AG08395 (cell line): ENCODE measurements at places on chromosomes 1 and 21.

- no peak for DNase-seq
Measured at GRCh38 chr1:64962441-64962840, 3.9 kb downstream of the JAK1 start.

DNA sequence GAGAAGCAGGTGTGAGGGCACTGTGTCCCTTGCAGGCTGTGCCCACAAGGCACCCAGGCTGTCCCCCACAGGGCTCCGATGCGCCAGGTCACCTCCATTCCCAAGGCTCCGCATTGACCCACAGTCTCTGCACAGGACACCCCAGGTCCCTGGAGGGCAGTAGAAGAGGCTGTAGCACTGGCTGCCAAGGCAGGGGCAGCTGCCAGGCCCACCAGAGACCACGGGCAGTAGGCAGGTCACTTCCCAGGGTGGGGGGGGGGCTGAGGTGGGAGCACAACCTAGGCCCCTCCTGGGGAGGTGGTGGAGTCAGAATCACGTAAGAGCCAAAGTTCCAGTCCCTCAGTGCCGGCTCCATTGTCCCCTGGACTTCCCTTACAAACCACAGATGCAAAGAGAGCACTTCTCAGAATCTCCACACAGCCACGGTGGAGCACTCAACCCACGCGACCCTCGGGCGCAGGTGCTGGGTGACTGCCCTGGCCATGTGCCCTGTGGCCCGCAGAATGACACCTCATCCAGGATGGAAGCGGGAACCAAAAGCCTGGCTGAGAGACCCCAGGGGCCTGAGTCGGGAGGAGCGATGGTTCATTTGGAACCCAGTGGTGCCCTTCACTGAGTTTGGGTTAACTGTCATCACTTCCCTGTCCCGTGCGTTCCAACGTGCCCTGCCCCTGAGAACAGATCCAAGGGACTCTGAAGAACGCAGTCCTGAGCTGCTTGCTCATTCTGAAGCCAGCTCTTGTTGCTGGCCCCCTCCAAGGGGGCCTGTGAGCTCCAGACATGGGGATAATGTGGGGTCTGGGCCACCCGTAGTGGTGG, 69.7 kb upstream of the PDE9A start:
- no peak for DNase-seq

GRCh38 chr1:100441651-100442050, 89.3 kb downstream of the CDC14A start:
- DNase-seq: no peak

GRCh38 chr1:92804721-92805201, 19.9 kb upstream of the EVI5 start:
- DNase-seq: peak; percentile 77

DNA sequence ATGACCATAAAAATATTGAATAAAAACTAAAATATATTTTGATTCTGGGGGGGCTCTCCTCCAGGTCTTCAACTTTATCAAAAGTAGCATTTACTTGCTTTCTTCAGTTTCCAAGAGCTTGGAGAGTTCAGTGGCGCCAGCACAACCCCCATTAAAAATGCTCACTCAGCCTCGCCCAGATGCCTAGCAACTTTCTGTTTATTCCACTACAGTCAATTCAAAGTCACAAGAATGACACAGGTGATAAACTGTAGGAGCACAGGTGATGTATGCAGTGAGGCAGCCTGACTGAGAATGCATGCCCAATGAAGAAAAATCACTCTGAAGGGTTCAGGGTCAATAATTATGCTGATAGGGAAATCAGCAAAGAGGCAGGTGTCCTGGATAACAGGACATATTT, 159.4 kb upstream of the ATP1B1 start:
- DNase-seq: no peak

DNA sequence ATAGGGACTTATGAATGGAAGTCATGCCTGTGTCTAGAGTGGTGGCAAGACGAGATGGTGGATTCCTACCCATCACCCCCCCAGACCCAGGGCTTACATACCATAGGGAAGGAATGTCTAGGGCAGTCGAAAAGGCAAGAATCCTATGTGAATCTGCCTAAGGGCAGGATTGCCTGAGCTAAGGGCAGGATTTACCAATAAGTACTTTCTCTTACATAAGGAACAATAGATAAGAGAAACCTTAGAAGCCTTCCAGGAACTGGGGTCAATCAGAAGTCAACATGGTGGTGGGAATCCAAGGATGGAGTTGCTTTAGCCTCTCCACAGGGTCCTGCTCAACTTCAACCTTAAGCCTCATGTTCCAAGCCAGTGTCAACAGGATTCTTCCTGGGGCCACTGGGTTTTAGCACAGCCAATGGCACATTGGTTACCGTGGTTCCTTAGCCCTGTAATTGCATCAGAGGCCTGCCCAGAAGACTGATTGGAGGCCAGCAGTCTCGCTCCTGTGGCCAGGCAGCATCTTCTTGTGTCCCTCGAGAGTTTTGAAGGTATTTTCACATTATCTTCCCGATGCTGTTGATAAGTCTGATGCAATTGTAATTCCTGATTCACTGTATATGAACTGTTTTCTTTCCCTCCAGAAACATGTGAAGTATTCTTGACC, 20.7 kb downstream of the BACE2 start:
- DNase-seq: no peak

GRCh38 chr1:229582715-229583114, 24.2 kb upstream of the ABCB10 start:
- DNase-seq: no peak

DNA sequence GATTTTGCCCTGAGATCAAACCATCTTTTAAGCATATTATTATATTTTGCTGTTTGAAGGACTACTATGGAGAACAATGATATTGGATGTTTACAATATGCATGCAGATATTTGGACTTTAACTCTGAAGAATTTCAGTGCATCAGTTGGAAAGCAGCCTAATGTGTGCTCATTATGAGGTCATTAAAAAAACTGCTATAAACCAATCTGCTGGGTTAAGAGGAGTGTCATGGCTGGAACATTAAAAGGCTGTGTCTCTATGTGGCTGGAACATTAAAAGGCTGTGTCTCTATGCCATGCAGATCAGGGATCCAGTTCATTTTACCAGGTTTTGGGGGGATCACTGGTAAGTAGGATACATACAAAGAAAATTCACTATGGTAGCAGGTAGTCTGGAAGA, 77.6 kb downstream of the SPATA46 start:
- DNase-seq: no peak

DNA sequence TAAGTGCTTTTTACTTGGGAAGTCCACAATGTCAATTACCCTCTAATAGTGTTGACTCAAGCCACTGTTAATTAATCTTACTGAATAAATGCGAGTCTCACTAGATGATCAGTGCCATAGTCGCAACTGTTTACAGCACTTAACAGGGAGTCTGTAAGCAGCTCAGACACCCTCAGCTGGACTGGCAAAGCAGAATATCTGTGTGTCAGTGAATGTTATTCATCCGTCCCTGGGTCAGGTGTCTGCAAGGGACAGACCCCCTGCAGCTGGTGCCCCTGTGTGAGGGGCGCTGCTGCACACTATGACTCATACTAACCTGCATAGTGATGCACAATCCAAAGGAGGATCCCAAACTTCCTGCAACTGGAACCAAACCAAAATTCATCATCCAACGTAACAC, 306.5 kb downstream of the HHIPL2 start:
- no peak for DNase-seq

DNA sequence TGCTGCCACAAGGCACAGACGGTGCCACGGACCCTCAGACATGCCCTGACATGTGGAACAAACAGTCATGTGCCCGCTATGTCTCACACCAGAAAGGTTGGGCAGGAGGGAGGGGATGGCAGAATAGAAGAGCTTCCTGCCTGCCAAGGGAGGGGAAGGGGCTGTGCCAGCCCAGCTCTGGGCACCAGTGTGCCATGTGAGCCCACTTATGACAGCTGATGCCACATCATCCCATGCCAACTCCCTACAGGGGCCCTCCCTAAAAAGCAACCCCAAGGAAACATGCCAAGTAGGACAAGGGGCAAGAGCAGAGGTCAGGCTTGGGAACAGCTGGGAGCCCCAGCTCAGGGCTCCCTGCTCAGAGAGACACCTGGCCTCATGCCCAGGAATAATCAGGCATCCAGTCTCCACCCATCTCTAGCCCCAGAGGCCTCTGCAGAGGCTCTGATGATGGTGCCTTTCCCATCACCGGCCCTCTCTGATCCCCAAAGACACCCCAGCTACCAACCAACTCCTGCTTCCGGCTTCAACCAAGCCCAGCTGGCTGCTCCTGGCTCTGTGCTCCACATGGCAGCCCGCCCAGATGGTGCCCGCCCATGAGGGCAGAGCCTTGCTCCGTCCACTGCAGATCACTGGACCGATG, 10.3 kb downstream of the ADGRB2 start:
- peak; percentile 58 for DNase-seq

DNA sequence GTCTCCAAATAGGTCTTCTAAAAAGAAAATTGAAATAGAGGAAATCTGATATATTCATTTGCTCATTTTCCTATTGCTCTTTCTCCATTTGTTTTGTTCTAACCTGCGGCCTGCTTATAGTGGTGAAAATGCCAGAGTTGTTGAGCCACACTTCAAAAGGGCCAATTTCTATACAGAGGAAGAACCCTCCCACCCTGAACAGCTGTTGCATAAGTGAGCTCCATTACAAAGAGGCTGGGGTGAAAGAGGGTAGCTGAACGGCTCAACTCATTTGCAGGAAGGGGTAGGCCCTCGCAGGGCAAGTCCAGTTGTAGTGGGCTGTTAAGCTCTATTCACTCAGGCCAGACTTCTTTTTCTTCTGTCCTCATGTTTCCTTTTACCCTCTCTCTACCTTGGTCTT, 8.8 kb downstream of the ADCY10 start:
- DNase-seq: no peak

DNA sequence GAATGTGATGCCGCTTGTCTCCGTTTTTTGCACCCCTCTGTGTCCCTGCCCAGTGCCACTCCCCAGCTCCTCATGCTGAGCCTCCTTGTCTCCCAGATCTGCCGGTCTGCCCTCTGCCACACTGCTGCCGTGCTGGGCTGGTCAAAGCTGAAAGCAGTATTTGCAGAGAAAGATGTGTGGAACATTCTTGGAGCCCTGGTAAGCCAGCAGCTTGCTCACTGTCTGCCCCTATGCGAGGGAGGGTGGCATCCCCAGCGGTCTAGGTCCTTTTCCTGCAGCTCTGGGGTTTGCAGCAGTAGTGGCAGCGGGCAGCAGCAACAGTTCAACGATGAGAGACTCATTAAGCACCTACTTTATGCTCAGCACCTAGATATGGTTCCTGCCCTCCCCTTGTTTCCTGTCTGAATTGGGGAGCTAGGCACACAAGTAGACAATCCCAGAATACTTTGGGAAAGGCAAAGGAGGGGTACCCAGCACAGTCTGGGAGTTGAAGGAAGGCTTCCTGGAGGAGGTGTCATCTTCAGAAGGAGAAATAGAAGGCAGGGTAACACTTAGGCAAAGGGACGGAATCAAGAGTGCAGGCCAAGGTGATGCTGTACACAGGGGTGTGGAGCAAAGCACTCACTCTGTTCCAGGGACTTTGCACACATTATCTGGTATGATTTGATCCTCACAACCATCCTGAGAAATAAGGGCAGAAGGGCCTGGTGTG, 63.1 kb downstream of the KIF21B start:
- no peak for DNase-seq

DNA sequence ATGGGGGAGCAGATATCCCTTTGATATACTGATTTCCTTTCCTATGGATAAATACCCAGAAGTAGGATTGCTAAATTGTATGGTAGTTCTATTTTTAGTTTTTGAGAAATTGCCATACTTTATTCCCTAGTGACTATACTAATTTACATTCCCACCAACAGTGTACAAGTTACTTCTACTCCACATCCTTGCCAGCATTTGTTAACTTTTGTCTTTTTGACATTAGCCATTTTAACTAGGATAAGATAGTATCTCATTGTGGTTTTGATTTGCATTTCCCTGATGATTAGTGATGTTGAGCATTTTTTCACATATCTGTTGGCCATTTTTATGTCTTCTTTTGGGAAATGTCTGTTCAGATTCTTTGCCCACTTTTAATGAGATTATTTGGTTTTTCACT, 620.6 kb upstream of the CAMK1G start:
- no peak for DNase-seq

- DNase-seq: no peak
Measured at GRCh38 chr1:56215086-56215485, 364.3 kb downstream of the PLPP3 start.
